Stimulated activated CD4-positive, alpha-beta T cell treated with anti-CD3 and anti-CD28 coated beads, Interleukin-1b, Interleukin-23, amount 100 ng/mL, for 1 hour (primary cell): ENCODE measurements at places on chromosomes 4 and X.

DNA sequence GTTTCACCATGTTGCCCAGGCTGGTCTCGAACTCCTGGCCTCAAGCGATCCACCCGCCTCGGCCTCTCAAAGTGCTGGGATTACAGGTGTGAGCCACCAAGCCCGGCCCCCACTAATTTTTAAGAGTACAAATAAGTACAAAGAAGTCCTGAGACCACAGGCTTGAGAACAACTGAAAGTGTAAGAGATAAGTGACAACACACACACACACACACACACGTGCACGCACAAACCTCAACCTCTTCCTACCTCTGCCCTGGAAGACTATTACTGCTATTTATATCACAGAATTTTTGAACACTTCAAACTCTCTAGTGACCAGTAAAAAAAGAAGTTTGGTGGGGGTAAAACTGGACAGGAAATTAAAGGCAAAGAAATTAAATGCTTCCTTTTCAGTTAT, 7.5 kb downstream of the KLHL15 start:
- no peak for DNase-seq

DNA sequence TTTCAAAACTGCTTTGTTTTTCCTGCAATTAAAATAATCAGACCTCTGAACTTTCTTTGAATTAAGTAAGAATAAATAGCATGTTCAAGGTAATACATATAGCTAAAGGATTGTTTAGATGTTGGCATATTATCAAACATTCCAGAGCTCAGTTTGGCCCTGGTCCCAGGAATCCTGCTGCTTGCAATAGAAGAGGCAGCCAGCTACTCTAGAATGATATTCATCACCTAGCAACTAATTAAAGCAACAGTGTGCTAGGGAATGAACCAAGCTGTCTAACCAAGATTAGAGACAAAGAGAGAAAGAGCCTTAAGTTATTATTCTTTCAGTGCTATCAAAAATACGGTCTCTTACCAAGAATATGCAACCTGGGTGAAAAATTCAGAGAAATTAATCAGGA, 460.9 kb downstream of the GABRG1 start:
- no peak for DNase-seq

- no peak for DNase-seq
These were observed 68.7 kb upstream of the PCDH19 start for GRCh38 chrX:100478714-100479306.

DNA sequence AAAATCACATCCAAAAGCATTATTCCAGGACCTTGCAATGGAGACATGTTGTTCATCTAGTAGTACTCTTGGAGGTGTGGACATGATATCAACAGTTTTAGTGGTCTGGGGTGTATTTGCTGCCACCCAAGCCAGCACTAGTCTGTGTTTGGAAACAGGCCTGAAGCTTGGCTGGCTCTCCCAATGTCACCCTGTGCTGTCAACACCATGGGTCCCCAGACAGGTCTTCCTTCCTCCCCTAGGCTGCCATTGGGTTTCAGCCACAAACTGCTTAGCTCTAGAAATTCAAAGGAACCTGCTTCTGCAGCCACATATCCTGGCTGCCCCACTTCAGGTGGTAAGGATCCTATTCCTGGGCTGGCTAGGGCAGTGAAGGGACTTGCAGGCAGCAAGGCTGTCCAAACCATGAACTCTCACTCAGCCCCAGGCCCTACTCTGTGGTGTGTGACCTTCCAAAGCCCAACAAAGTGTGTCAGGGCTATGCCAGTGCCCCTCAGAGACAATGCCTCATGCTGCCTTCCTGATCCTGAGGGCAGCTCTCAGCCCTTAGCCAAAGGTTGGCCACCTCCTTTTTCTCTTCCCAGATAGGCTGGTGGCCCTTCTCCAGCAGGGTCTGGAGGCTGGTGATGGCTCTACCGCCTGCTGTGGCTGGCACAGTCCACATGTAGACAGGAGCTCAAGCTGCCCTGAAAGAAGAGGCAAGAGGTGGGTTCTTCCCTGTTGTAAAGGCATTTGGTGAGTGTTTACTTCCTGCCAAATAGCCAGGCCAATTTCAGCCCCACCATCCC, 18.3 kb downstream of the AMER1 start:
- no peak for DNase-seq

DNA sequence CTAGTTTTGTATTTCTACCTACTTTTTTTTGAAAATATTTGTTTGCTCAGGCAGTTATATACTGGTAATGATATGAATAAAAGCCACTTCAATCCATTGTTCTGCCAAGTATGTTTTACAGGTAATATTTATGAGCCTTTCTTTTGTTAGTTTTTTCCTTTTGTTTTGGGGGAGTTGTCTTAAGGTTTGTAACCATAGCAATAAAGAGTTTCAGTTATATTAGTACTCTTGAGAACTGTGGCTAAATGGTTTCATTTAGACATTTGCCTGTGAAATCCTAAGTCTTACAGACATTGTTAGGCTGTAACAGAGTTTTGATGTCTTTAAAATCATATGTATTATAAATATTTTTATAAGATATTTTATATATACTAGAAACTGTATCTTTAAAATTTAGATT, 150.1 kb downstream of the DIPK2B start:
- no peak for DNase-seq

DNA sequence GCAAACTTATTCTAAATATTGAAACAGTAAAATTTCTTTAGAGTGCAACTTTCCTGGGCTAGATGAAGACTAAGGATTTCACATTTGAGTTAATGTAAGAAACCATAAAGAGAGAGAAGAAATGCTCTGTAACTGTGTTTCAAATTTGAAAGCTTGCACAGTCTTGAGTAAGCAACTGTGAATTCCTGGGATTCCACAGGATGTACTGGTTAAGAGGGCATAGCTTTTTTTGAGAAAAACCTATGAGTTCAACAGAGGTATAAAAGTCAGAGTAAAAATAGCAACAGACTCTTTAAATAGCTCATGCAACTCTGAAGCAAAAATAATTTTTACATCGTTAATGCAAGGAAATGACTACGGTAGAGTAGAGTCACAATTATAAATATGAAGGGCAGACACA, 25.5 kb downstream of the ZNF330 start:
- DNase-seq: no peak

GRCh38 chr4:21061902-21062301, 361.6 kb downstream of the PACRGL start:
- DNase-seq: no peak
